ENCODE measurements at places on chromosomes 13 and 19. TPM values are rescaled to one million over a fixed set of nuclear protein-coding genes. Genes with fewer than 3 reads are reported as not detected.

- H3K4me1 ChIP-seq = peaks cover 19% of the 10 kb centered on the region
- no peak overlapping the region for H3K27ac ChIP-seq
- H3K36me3 ChIP-seq = peaks cover 5% of the 10 kb centered on the region
- peaks cover 1% of the 10 kb centered on the region for H3K27me3 ChIP-seq
- no peak for DNase-seq
- H3K4me3 ChIP-seq = peak overlapping the region; percentile 27
These were observed 21.2 kb downstream of the TMPRSS9 start for GRCh38 chr19:2381148-2381820.

The ZNF442 gene
- total RNA-seq = 2.6 TPM

GRCh38 chr19:56091751-56092546 lies 29.1 kb downstream of the ZNF787 start:
- peaks cover 9% of the 10 kb centered on the region for H3K36me3 ChIP-seq
- H3K4me1 ChIP-seq = peaks cover 8% of the 10 kb centered on the region
- H3K27me3 ChIP-seq = no peaks in the 10 kb centered on the region
- no peak overlapping the region for H3K27ac ChIP-seq
- no peak overlapping the region for H3K4me3 ChIP-seq

The DUXA gene
- total RNA-seq = not detected

DNA sequence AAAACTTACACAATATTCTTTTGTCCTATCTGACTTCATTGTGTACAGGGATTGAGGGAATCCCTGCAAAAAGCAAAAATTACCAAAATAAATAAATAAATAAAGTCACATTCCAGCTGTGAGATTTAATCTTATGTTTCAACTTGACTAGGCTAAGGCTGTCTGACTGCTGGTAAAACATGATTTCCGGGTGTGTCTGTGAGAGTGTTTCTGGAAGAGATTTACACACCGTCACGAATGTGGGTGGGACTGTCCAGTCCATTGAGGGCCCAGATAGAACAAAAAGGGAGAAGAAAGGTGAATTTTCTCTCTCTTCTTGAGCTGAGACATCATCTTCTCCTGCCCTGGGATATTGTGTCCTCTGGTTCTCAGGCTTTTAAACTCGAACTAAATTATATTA lies 166.1 kb downstream of the LIG4 start:
- peaks cover 6% of the 10 kb centered on the region for H3K27me3 ChIP-seq
- no peak for DNase-seq
- H3K4me3 ChIP-seq = no peak overlapping the region
- H3K27ac ChIP-seq = no peak overlapping the region

DNA sequence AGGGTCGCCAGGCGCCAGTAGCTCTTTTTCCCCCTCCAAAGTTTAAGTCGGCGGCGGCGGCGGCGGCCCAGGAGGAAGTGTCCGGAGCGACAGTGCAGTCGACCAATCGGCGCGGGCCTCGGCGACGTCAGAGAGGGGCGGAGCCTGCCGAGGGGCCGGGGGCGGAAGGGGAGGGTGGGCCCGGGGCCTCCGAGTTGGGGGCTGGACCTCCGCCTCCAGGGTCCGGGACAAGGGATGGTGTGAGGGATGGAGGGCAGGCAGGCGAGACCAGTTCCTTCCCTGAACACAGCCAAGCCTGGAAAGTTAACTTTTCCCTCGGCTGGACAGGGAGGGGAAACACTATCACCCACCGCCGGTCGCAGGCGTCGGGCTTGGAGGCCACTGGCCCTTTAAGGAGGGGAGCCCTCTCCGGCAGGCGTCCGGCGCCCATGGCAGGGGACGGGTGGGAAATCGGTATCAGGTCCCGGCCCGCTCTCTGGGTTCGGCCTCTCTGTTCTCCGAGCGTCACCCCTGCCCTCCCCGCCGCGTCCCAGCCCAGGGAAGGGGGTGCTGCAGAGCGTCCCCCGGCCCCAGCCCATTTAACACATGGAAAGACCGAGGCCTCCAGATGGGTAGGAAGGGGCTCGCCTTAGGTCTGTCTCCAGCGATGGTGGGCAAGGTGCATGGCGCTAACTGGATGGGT lies at the start of gene PRKD2:
PRKD2 (minus strand) TSS at position 81 of the 682 bp plus-strand sequence. CDS start 744 bp downstream, outside the sequence.
- no peak for DNase-seq
- H3K4me1 ChIP-seq = peaks cover 33% of the 10 kb centered on the region
- peak within 1 kb of the TSS; percentile 94 for H3K4me3 ChIP-seq

DNA sequence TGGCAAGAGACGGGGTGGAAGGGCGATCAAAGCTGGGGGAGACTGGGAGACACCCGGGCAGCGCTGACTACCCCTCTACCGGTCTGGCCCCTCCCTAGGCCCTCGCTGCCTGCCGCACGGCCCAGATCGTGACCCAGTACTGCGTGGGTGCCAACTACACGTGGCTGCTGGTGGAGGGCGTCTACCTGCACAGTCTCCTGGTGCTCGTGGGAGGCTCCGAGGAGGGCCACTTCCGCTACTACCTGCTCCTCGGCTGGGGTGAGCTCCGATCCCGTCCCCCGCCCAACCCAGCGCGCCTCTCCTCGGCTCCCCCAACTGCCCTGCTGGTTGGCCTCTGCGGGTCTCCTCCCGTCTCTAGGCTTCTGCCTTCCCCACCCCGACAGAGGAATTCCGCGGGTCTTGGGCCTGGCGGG lies 8.8 kb downstream of the GIPR start:
- no peak overlapping the region for H3K4me3 ChIP-seq
- no peaks in the 10 kb centered on the region for H3K36me3 ChIP-seq
- no peak overlapping the region for H3K27ac ChIP-seq

GRCh38 chr19:39154629-39155100 lies 29.1 kb downstream of the PAK4 start:
- no peak for DNase-seq
- no peak overlapping the region for H3K4me3 ChIP-seq
- no peak overlapping the region for H3K27ac ChIP-seq
- H3K36me3 ChIP-seq = no peaks in the 10 kb centered on the region

DNA sequence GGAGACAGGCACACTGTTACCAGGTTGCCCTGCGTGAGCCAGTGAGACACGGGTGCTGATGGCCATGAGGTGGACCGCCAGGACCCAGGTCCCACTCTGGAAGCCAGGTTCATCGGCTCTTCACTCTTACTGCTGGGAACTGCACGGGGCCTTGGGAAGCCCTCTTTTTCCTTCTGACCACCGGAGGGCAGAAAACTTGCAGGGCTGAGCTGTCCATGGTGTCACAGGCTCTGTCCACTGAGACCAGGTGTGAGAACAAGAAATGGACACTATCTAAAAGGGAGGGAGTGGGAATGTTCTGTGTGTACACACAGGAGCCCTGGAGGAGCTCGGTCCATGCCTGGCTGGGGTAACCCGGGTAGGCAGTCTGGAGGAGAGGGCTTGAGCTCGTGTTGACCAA lies 93.4 kb downstream of the UQCRFS1 start:
- H3K27me3 ChIP-seq = no peaks in the 10 kb centered on the region
- no peak for DNase-seq
- no peak overlapping the region for H3K27ac ChIP-seq
- H3K4me1 ChIP-seq = no peaks in the 10 kb centered on the region

The OR4F17 gene
- not detected for total RNA-seq

- peaks cover 26% of the 10 kb centered on the region for H3K36me3 ChIP-seq
- no peaks in the 10 kb centered on the region for H3K27me3 ChIP-seq
- no peak overlapping the region for H3K4me3 ChIP-seq
- DNase-seq = no peak
- H3K27ac ChIP-seq = no peak overlapping the region
- H3K4me1 ChIP-seq = no peaks in the 10 kb centered on the region
These were observed 88.9 kb downstream of the KDM4B start for GRCh38 chr19:5057860-5058259.

GRCh38 chr19:12792051-12792852 lies 966 bp downstream of the JUNB start:
- no peak for DNase-seq
- peaks cover 2% of the 10 kb centered on the region for H3K36me3 ChIP-seq
- no peaks in the 10 kb centered on the region for H3K27me3 ChIP-seq
- H3K27ac ChIP-seq = peak overlapping the region; percentile 99
- H3K4me1 ChIP-seq = peaks cover 55% of the 10 kb centered on the region

GRCh38 chr19:54026656-54027055 lies 35.2 kb downstream of the CACNG6 start:
- no peaks in the 10 kb centered on the region for H3K4me1 ChIP-seq
- H3K27ac ChIP-seq = no peak overlapping the region
- H3K36me3 ChIP-seq = no peaks in the 10 kb centered on the region
- DNase-seq = no peak
- peaks cover 18% of the 10 kb centered on the region for H3K27me3 ChIP-seq
- H3K4me3 ChIP-seq = no peak overlapping the region

DNA sequence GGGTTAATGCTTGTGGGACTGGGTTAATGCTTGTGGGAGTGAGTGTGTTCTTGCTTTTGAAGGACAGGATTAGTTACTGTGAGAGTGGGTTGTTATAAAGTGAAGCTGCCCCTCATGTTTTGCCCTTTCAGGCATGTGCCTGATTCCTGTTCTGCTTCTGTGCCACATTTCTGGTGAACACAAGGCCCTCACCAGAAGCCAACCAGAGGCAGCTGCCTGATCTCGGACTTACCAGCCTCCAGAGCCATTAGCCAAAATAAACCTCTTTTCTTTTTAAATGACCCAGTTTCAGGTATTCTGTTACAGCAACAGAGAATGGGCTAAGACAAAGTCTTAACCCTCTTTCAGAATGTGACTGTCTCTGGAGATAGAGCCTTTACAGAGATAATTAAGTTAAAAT lies 113.3 kb upstream of the TMTC4 start:
- no peak for DNase-seq
- no peaks in the 10 kb centered on the region for H3K27me3 ChIP-seq
- no peak overlapping the region for H3K27ac ChIP-seq
- H3K36me3 ChIP-seq = no peaks in the 10 kb centered on the region
- H3K4me1 ChIP-seq = no peaks in the 10 kb centered on the region

The INAFM1 gene
- 31.1 TPM for total RNA-seq

DNA sequence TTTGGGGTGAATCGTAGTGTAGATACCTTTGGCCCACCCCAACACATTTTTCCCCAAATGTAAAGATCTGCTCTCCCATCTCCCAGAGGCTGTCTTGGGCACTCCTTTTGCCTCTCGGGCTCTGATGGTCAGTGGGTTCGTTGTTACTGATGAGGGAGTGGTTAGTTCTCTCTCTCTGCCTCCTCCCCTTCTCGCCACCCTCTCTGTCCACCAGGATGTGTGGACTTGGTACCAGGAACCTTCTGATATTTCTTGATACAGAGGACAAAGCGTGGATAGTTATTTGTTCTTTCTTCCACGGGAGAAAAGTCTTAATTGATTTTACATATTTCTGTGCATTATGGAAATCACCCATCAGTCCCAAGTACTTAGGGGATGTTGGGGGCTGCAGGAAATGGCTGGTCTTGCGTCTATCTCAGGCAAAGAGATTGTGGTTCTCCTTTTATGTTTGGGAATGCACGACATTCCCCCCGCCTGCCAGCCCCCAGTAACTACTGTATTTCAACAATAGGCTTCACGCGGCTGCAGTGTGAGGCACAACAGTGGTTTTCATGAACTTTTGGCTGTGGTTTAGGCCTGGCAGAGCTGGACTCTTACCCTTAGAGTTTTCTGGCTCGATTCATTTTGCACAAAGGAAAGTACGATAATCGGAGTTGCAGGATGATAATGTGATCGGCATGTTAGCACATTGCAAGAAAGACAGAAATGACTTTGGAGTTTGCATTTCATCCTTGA lies 79.0 kb upstream of the ZNF536 start:
- H3K27ac ChIP-seq = no peak overlapping the region
- H3K4me1 ChIP-seq = no peaks in the 10 kb centered on the region
- no peaks in the 10 kb centered on the region for H3K27me3 ChIP-seq
- no peaks in the 10 kb centered on the region for H3K36me3 ChIP-seq

The UBAC2 gene
- total RNA-seq = 70.8 TPM

DNA sequence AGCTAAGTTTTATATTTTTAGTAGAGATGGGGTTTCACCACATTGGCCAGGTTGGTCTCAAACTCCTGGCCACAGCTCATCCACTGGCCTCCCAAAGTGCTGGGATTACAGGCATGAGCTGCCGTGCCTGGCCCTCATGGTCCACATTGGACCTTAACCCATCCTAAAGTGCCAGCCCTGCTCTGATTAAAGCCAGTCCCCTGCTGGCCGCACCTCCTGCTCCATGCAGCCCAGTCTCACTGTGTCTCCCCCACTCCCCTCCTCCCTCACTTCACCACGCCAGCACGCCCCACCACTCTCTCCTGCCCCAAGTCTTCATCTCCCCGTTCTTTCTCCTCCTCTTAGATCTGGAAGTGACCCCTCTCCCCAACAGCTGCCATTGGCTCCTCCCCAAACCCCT lies 16.7 kb upstream of the SDHAF1 start:
- no peak overlapping the region for H3K4me3 ChIP-seq
- peaks cover 25% of the 10 kb centered on the region for H3K27me3 ChIP-seq
- no peaks in the 10 kb centered on the region for H3K4me1 ChIP-seq

The ZC3H4 gene
- total RNA-seq = 46.2 TPM
